Karpas-422 (cell line): ENCODE measurements at places on chromosomes 1 and 21.

DNA sequence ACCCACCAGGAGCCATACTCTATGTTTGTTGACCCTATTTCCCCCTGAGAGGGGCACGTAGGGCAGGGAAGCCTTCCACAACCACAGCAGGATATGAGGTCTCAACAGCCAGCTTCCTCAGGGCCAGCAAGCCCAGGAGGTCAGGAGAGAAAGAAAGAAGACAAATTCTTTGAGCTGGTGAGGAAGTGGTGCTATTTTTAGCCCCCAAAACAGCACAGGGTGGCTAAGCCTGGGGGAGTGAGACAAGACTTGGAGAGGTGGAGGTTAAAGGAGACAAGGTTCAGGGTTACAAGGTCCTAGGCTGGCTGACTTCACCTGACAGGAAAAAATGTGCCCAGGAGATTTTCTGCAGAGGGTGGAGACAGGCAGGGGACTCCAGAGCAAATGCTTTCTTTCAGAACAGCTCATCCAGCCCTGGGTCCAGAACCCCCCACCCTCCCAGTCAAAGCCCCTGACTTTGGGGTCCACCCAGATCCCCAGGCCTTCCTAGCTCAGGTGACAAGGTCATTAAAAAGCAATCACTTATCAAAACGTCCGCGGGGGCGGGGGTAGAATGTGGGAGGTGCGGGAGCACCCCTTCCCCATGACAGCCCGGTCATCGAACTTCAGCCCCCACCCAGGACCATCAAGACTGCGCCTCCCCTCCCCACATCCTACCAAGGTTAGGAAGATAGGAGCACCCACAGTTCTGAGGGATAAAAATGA is 1.3 kb downstream of the SV2A start:
- no peak for DNase-seq

DNA sequence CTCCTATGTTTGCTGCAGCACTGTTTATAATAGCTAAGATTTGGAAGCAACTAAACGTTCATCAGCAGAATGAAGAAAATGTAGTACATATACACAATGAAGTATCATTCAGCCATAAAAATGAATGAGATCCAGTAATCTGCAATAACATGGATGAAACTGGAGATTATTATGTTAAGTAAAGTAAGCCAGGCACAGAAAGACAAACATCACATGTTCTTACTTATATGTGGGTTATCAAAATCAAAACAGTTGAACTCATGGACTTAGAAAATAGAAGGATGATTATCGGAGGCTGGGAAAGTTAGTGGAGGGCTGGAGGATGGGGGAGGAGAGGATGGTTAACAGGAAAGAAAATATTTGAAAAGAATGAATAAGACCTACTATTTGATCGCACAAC is 1017.6 kb downstream of the KCNT2 start:
- DNase-seq: no peak

DNA sequence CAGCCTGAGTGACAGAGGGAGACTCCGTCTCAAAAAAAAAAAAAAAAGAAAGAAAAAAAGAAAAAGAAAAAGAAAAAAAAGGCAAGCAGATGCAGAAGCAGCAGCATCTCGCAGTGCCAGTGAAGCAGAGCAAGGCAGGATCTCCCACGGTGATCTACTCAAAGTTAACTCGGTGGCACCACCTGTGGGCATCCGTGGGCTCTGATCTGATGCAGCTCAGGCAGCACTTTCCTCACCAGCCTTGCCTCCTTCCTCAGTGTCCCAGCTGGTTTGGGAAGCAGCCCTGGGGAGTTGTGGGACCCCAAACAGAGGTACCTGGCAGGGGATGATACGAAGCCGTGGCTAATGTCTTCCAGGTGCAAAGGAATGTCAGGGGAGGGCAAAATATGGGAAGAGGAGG is 104.3 kb upstream of the KRTAP19-8 start:
- peak; percentile 58 for DNase-seq

DNA sequence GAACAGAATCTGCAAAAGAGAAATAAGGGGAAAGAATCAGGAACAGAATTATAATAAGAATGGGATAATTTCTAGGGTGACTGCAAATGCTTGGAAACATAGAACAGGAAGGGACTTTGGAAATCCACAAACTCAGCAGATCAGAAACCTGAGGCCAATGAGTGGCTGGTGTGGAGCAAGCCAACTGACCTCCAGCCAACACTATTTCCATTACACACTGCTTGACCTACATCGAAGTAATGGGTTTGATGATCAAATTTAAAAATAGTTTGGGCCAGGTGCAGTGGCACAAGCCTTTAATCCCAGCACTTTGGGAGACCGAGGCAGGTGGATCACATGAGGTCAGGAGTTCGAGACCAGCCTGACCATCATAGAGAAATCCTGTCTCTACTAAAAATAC is 284.9 kb downstream of the GRIK1 start:
- DNase-seq: no peak

DNA sequence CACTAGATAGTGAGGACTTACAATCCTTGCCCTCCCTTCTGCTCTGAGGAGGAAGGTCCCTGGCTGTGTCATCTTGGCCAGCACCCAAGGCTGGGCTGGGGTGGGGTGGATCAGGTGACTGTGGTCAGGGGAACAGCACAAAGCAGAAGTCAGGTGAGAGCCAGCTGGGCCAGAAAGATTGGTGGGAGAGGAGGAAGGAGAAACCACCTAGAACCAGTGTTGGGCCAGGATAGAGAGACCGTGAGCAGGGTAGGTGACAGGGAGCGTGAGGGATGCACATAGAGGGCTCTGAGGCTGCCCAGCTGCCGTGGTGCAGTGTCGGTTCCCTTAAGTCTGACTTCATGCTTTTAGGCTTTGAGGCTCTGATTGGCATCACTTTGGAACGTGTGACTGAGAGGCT is 22.7 kb downstream of the NCF2 start:
- peak; percentile 64 for DNase-seq

DNA sequence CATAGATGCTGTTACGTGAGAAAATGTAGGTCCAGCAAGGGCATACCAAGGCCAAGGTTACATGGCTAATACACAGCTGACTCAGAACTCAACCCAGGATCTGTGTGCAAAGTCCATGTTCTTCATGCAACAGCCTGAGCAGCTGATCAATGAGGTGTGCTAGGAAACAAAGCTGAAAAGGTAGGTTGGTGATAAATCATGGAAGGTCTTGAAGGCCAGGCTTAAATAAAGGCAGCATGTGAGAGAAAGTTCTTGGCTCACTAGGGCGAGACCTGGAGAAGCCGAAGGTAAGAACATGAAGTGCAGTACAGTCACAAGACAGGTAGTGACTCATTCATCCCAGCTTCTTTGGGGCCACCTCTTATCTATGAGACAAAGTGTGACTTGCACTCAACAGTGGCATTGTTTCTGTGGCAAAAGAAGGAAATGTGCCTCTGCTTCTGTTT is 33.4 kb downstream of the TLR5 start:
- DNase-seq: no peak

- DNase-seq: no peak
Measured at GRCh38 chr21:35208810-35209517, 159.9 kb upstream of the RUNX1 start.

DNA sequence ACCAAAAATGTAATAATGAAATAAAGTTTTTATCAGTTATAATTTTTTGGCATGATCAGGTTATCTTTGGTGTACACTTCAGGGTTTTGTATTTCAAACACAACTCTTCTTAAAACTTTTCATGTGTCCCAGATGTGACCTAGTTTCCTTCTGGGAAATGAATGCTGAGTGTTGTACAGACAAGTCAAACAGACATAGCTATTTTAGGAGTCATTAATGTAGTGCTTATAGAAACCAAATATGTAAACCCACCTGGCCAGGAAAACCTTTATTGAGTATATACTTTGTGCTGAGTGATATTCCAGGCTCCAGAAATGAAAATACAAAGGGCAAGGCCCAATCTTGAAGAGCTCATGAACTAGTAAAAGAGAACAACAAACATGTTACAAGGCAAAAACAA is 25.9 kb upstream of the HOOK1 start:
- no peak for DNase-seq

DNA sequence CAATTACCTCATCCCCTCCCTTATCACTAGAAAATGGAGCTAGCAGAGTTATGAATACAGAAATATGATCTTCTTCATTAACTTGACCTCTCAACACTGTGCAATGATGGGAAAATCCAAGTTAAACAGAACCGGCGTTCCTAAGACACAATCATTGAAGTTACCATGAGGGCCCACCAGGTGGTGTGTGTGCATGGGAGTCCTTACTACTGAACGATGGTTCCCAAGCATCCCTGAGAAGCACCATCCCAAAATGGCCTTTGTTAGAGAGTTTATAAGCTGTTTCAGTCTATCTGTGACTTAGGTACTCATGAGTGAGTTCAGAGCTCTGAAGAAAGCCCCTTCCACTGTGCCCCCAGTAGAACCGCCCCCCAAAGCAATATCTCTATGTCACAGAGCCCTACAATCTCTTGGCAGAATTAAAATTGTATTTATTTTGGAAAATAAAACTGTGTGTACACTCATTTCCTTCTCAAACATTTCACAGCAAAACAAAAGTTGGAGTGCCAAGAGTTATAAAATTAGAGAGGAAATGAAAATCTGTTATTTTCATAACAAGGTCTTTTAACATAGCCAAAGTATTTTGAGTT is 56.8 kb downstream of the PLD5 start:
- DNase-seq: peak; percentile 71

- no peak for DNase-seq
Measured at GRCh38 chr1:89887270-89887669, 66.4 kb downstream of the LRRC8D start.

GRCh38 chr1:10835822-10836421 is 39.5 kb upstream of the CASZ1 start:
- DNase-seq: peak; percentile 72

- DNase-seq: no peak
Measured at GRCh38 chr1:185786524-185786923, 52.3 kb downstream of the HMCN1 start.

DNA sequence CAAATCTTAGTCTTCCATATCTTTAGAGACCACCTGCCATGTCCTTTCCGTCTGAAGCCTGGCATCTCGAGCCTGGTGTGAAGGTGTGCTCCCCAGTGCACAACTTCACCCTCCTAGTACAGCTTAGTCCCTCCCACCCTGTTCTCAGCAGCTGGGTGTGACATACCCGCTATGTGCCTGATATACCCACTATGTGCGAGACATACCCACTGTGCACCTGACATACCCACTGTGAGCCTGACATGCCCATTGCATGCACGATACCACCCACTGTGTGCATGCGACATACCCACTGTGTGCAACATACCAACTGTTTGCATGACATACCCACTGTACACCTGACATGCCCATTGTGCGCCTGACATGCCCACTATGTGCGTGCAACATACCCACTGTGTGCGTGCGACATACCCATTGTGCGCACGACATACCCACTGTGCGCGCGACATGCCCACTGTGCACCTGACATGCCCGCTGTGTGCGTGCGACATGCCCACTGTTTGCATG is 3.0 kb upstream of the RRP1 start:
- peak; percentile 40 for DNase-seq

- no peak for DNase-seq
Measured at GRCh38 chr1:61975638-61976037, 219.0 kb upstream of the L1TD1 start.

DNA sequence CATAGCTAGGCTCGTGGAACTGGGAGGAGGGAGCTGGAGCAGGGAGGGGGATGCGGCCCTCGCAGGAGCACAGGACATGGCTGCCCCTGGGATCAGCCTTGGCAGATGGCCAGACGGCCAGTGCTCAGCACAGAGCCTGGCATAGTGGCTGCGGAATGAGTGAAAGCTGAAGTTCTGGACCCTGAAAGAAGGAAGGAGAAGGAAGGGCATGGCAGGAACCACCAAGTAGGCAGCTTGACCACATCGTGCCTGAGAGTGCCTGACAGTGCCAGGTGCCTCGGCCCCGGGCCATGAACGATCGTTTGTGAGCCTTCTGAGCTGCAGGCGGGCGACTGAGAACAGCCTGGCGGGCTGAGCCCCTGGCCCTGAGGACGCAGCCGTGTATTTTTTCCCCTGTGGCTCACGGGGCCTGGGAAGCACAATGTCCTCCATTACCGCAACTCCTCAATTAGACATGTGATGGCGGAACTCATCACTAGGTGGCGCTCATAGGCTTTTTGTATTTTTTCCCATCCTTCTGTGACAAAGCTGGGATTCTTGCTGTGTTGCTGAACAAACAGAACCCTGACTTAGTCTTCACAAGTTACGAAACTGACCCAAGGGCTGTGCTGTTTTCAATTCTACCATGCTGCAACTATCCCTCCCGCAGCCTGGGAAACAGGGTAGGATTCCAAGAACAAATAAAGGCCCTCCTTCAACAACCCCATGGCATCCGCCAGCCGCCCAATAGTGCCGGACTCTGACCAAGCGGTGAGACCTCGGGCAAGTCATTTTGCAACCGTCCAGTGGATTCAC is 29.9 kb upstream of the TMEM61 start:
- DNase-seq: peak; percentile 85

DNA sequence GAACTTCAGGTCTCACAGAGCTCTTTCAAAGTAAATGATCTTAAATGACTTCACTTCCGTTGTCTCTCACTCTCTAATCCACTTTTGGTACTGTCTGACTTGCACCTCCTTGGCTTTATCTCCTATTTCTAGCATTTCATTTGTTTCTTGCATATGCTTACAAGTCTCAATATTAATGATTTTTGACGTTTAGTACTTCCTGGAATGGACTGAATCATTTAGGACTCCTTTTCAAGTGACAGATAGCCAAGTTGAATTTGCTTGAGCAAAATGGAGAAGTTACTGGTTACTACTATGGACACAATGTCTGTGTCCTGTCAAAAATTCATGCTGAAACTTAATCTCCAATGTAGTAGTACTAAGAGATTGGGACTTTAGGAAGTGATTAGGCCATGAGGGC is 7.0 kb upstream of the SGIP1 start:
- no peak for DNase-seq

DNA sequence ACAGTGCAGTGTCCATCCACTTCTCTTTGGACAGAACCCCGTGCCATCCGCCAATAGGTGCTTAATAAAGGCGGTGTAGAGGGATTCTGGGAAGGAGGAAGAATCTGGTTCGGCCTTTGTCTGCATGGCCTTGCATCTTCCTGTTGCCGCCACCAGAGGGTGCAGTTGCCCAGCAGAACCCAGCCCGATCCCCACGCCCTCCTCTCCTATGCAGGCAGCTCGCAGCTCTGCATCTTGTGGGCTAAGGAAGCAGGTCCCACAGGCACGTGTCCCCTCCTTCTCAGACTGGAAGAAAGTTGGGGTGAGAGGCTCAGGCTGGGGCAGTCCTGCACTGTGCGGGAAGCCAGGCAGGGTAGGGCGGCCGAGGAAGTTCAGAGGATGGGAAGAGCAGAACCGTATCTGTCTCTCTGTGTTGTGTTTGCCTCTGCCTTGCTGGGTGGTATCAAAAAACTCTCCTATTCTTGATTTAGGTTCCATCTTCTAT is 20.8 kb downstream of the NAV1 start:
- DNase-seq: peak; percentile 90

GRCh38 chr1:89298461-89298860 is 25.8 kb upstream of the GBP5 start:
- no peak for DNase-seq

GRCh38 chr21:35057428-35057827 is 8.3 kb upstream of the RUNX1 start:
- no peak for DNase-seq
